ENCODE measurements at places on chromosomes 3 and 15.

- no peak for DNase-seq
Observed at GRCh38 chr3:69130689-69131088, 8.3 kb upstream of the LMOD3 start.

GRCh38 chr3:57586778-57587177 lies 10.4 kb downstream of the ARF4 start:
- DNase-seq: no peak

DNA sequence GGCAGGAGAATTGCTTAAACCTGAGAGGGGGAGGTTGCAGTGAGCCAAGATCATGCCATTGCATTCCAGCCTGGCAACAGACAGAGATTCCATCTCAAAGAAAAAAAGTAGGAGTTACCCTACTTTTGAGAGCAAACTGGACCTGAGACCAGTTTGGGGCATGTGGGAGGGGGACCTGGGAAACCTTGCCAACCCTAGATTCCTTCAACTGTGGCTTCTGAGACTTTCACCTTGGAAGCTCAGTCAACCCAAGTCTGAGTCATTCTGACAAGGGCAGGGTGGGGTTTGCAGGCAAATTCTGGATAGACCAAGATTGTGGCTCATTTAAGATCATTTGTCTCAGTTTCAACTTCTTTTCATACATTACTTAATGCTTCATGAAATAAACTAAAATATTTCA lies 23.8 kb upstream of the SIAH2 start:
- DNase-seq: no peak

DNA sequence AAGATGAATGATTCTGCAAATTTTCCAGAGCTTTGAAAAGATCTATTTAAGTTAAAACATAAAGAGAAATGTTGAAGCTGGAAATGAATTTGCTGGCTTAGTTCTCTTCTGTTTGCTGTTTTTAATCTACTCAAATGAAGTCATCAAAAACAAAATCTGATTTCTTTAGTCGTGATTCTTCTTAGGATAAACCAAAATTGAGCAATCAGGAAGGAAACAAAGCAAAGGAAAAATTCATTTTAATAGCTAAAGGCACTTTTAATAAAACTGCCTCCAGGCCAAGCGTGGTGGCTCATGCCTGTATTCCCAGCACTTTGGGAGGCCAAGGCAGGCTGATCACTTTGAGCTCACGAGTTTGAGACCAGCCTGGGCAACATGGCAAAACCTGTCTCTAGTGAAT lies 91.2 kb downstream of the DUT start:
- DNase-seq: no peak

DNA sequence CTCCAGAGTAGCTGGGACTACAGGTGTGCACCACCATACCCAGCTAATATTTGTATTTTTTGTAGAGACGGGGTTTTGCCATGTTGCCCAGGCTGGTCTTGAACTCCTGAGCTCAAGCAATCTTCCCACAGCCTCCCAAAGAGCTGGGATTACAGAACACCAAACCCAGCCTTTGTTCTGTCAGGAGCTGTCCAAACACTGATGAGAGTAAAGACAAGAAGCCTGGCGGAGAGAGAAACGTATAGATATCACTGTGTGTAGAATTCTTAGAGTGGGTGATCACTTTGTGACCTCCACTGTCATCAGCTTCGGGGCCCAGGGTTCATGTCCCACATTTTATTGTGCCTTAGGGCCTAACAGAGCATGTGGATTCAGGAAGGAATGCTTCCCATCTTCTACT lies 159.5 kb downstream of the SNRK start:
- no peak for DNase-seq

- no peak for DNase-seq
Observed at GRCh38 chr15:45146405-45146804, 16.6 kb downstream of the DUOX1 start.

GRCh38 chr3:113006359-113007056 lies 15.7 kb downstream of the GTPBP8 start:
- DNase-seq: no peak

- DNase-seq: no peak
Observed at GRCh38 chr3:36776436-36776835, 12.1 kb upstream of the DCLK3 start.

DNA sequence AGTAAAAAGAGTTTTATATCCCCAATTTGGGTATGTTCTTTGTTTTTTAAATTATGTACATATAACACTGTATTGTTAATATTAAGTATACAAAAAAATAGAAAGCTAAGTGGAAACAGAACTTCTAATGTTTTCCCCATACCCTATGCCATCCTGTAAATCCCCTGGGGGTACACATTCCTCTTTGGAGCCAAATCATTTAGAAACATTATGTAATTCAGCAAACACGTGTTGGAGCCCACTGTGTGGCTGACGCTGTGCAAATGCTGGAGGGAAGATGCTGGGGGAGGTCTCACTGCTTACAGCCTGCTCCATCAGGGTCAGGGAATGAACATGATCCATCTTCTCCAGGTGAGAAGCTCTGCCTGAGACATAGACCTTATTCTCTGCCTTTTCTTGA lies 52.8 kb downstream of the CRTC3 start:
- DNase-seq: no peak

DNA sequence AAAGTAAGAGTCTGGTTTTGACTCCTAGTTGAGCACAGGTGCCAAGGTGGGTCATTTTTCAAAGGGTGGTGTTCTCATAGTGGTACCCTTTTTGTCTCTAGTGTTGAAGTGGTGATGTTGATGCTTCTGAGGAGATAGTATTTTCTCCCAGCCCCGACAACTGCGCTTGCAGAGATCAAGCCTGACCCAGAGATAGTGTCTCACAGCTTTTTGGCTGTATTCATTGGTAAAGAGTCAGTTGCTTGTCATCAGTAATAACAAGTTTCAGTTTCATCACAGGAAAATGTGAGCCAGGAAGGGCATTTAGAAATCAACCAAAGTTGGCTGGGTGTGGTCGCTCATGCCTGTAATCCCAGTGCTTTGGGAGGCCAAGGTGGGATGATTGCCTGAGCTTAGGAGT lies 139.3 kb downstream of the NFKBIZ start:
- DNase-seq: no peak

GRCh38 chr3:138694287-138695007 lies 85.9 kb downstream of the FAIM start:
- DNase-seq: no peak

- DNase-seq: no peak
Observed at GRCh38 chr15:50883903-50884302, 24.6 kb upstream of the AP4E1 start.

- no peak for DNase-seq
Observed at GRCh38 chr3:174822320-174822719, 36.8 kb upstream of the NAALADL2 start.

GRCh38 chr3:159828542-159828943 lies 160.1 kb upstream of the IL12A start:
- peak; percentile 25 for DNase-seq

- no peak for DNase-seq
Observed at GRCh38 chr3:17431484-17432045, 310.9 kb downstream of the TBC1D5 start.

All from D721Med (cell line).